DMS79 (cell line): ENCODE measurements at places on chromosomes 4 and X.

DNA sequence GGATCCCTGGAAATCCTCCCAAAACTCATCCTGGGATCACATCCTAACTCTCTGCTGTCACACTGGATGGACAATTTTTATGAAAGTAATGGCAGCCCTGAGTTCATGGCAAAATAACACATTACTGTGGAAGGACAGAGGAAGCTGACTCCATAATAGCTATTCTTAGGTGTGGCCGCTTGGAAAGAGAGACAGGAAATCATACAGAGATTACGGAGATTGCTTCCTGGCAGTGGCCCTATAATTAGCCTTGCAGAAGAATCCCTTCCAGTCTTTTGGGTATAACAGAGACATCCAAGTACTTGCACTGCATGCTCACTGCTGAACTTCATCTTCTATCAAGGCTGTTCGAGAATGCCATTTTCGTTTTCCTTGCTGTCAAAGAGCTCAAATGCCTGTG lies 133.1 kb upstream of the VCX start:
- no peak for DNase-seq

DNA sequence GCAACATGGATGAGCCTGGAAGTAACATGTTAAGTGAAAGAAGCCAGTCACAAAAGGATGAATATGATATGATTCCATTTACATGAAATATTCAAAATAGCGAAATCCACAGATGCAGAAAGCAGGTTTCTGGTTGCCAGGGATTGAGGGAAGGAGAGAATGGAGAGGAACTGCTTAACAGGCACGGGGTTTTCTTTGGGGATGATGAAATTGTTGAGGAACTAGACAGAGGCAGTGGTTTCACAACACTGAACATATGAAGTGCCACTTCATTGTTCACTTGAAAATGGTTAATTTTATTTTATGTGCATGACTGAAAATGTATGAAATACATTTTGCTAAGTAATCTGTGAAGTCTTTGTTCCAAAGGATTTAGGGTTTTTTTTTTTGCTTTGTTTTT lies 182.5 kb upstream of the TBL1X start:
- peak; percentile 23 for DNase-seq

DNA sequence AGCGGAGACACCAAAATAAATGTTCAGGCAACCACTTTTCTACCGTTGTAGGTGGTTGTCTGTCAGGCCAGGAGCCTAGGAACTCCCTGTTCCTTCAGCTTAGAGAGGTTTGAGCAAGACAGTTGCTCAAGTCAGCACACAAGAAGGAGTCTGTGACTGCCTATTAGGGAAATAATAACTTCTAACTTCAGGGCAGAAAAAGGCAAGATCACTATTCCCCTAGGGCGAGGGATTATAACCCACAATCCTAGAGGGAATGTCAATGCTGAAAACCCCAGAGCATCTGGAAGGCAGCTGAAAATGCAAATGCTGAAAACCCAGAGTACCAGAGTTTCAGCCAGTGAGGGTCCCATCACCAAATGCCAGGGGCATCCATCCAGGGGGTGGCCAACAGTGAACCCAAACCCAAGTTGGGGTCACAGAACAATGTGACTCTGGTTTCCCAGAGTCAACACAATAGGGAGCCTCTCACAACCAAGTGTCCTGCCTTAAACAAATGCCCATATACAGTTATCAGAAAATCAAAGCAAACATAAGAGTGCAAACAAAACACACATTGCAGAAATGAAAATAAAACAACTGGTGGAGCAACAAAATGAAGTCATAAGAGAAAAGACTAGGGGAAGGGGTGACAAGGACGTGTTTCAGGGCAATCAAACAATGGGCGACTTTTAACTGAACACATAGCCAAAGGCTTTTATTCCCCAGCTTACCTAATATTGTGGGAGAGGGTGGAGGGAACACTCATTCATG lies 27.6 kb downstream of the MORF4L2 start:
- no peak for DNase-seq

GRCh38 chr4:43776371-43776770 lies 672.2 kb downstream of the KCTD8 start:
- DNase-seq: no peak

DNA sequence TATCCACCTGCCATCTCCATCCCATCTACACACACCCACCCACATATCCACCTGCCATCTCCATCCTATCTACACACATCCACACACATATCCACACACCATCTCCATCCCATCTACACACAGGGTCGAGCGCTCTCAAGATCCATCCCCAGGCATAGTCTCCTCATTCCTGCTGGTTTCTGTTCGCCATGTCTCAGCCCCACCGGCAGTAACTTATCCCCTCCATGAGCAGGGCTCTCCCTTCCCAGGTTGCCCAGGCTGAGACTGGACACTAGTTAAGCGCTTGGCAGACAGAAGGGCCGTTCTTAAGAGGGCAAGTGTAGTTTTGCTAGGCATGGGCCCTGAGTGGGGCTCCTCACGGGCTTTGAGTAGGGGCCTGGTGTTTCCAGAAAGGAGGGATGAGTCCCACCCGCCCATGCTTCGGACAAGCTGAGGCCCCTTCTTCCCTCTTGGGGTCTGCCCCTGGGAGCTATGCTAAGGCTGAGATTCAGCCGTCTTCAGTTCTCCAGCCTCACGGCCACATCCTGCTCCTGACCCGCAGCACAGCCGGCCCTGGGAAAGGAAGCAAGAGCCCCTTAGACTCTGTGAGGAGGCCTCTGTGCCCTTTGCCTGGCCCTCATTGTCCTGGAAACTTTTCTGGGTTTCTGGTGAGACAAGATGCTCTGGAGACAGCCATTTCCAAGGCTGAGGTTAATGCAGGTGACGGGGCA lies 20.4 kb downstream of the TMEM271 start:
- DNase-seq: no peak
